ENCODE measurements at places on chromosomes 1 and 21. TPM values are rescaled to one million over a fixed set of nuclear protein-coding genes. Genes with fewer than 3 reads are reported as not detected.

ADIPOR1 gene
- 58.9 TPM for total RNA-seq

- no peak for DNase-seq
These were observed 54.7 kb downstream of the SLC66A1 start for GRCh38 chr1:19366599-19367536.

MASP2 gene
- 206 TPM for total RNA-seq

IFI44L gene
- 0.63 TPM for total RNA-seq

JTB gene
- total RNA-seq, result 97.0 TPM

- DNase-seq, result no peak
These were observed 201.8 kb upstream of the B3GALT2 start for GRCh38 chr1:193388165-193388564.

- DNase-seq, result no peak
These were observed 1.3 kb downstream of the GLRX2 start for GRCh38 chr1:193103759-193104501.

GRCh38 chr21:32189688-32190483 is 89.0 kb downstream of the MIS18A start:
- DNase-seq, result no peak

CTXND2 gene
- not detected for total RNA-seq

F3 gene
- 2.0 TPM for total RNA-seq

CAPZA1 gene
- total RNA-seq, result 32.8 TPM

DNA sequence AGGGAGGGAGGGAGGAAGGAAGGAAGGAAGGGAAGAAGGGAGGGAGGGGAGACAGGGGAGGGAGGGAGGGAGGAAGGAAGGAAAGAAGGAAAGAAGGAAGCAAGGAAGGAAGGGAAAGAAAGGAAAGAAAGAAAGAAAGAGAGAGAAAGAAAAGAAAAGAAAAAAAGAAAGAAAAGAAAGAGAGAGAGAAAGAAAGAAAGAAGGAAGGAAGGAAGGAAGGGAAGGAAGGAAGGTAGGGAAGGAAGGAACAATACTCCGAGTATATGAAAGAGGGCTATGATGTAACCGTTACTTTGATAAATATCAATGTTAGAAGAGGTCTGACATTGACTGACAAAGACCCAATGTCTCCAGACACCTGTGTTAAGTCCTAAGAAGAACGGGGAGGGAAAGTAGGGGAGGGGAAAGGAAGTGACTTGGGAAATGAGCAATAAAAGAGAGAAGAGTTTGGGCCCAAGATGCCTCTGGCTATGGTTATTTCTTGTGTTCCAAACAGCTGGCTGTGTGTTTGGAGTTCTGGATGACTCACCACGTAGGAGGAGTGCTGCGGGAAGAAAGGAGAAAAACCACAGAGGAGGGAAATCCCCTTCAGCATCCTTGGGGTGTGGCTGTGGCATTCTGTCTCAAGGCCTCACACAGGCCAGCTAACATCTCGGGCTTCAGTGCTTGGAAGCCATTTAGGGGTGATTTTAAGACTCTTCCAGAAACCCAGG is 37.0 kb upstream of the RXRG start:
- DNase-seq, result no peak

CYYR1 gene
- total RNA-seq, result 3.6 TPM

DNA sequence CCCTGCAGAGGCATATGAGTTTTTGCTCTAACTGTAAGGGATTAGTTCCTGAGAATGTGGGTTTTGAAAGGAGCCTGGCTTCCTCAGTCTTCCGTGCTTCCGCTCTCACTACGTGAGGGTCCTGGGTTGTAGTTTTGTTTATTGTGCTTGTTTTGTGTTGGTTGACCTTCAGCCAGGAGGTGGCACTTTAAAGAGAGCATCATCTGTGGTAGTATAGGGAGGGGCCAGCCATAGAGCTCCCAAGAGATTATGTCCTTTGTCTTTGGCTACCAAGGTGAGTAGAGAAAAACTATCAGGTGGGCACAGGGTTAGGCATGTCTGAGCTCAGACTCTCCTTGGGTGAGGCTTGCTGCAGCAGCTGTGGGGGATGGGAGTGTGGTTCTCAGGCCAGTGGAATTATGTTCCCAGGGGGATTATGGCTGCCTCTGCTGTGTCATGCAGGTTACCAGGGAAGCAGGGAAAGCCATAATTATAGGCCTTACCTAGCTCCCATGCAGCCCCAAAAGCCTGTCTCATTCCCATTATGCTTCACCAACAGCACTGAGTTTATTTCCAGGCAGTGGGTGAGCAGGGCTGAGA is 23.5 kb downstream of the CYP4B1 start:
- DNase-seq, result no peak

DNA sequence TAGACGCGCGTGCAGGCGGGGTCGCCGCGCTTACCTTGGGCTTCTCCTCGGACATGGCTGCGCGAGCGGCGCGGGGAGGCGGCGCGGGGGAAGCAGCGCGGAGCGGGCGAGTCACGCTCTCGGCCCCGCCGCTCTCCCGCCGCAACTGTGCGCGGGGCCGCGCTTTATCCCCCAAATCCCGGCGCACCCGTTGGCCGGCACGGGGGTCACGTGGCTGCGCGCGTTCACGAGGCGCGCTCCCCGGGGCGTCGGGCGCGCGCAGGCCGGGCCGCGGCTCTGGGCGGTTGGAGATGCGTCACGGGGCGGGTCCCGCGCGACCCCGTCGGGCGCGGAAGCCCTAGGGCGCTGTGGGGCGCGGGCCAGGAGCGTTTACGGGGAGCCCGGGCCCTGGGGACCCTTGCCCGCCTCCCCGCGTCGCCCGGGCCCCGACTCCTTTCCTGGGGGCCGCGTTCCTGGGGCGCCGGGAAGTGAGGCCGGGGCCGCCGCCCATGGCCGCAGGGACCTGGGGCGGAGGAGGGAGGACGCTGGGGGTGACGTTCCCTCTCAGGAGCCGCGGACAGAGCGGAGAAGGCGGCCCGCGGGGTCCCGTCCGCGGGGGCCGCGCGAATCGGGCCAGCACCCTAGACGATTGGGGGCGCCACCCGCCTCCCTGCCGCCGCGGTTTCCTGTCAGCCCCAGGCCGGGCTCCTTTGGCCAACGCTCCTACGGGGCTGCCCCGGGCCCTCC is at the start of gene SUMO3:
TSS of gene SUMO3 (minus strand) at position 149 of the 726 bp plus-strand sequence. CDS start at position 55, 94 bp downstream.
- DNase-seq, result peak; percentile 81

- no peak for DNase-seq
These were observed 143.2 kb upstream of the BMP8A start for GRCh38 chr1:39348278-39348677.

TBX15 gene
- 15.0 TPM for total RNA-seq

- no peak for DNase-seq
These were observed 155.0 kb downstream of the TNFSF18 start for GRCh38 chr1:172895761-172896160.

DNA sequence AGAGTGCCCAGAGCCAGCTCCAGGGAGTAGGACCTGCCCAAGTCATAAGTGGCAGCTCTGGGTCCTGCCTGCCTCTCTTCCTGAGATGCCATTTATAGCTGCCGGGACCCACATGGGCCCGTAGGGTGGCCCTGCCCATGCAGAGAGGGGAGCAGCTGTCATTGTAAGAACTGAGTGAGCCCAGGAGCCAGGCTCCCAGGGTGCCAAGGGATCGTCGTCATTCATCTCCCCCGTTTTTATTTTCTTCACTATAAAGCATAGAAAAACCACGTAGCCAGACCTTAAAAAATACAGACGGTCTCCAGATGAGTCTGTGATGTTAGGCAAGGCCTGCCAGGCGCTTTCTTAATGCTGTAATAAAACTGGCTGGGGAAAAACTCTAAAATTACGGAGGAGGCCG is 90.7 kb downstream of the IGSF21 start:
- DNase-seq, result no peak

- DNase-seq, result no peak
These were observed 47.6 kb downstream of the PEX14 start for GRCh38 chr1:10522322-10522860.

FLG2 gene
- not detected for total RNA-seq

DNA sequence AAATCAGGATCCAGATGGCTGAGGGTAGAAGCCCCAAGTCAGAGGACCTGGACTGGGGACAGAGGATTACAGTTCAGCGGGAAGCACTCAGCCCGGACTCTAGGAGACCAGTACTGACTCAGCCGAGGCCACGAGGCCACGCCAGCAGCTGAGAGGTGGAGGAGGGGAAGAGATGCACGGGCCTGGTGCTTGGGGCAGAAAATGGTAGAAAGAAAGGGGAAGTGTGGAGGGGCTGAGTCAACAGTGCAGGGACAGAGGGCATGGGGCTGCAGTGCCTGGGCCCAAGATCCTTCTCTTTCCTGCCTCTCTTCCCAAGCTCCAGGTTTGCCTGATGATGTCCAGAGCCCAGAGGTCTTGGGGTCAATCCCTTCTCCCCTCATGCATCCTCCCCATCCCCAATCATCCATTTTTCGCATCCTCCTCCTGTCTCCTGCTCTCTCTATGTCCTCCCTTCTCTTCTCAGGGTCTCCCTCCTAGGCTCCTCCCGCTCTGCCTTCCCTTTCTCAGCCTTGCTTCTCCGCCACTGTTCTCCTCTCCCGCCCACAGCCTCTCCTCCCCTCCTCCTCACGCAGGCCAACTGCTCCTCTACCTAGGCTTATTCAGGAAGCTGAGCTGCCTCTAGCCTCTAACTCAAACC is 7.7 kb downstream of the ARHGEF2 start:
- no peak for DNase-seq

- DNase-seq, result no peak
These were observed 326.8 kb downstream of the ASTN1 start for GRCh38 chr1:176837708-176838107.

SYNC gene
- total RNA-seq, result 0.45 TPM

ANKRD35 gene
- 2.4 TPM for total RNA-seq

DNA sequence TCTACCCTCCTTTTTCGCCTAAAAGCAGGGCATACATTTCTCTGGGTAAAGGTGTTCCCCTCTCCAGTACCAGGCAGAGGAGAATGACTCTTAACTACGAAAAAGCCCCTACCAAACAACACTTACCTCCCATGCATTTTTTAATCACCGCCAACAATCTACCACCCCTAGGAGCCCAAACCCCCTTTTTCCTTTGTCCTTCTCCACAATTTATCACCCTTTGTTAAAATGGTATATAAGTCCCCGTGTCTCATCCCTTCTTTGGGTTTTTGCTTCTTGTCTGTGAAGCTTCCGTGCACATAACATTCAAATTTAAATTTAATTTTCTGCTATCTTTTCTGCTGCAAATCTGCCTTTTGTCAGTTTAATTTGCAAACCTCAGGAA is 27.6 kb upstream of the COL18A1 start:
- DNase-seq, result no peak

GRCh38 chr1:232662910-232663309 is 33.0 kb upstream of the SIPA1L2 start:
- DNase-seq, result peak; percentile 73

TCHHL1 gene
- not detected for total RNA-seq

DNA sequence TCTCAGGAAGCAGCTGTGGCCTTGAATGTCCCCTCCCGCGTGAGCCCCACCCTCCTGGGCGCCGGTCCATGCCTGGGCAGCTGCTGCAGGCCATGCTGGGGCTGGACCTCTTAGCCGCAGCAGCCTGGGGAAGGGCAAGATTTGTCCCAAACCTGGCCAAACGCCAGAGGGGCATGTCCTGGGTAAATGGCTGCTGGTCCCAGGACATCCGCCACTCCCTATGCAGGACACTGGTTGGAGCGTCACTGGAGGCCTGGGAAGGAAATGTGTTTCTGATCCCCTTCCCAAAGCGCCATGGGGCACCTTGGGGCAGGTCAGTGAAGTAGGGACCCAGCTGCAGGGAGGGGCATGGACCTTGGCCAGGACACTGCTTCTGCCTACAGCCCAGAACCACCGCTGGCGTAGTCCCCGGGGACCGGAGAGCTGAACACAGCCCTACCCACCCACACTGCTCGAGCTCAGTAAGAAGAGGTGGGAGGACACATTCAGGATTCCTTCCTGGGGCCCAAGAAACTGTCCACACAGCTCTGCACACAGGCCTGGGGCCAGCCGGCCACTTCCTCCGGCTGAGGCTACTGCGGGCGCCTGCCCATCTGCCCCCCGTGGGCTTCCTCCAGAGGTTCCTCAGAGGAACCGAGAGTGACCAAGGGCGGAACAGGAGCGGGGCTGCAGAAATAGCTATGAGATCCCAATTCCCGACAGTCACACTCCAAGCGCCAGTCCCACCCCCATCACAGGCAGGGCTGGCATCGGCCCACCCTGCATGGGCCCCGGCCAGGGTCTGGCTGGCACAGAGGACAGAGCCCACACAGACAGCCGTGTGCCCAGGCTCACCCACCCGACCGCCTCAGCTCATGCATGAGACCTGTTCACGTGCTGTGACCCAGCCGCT is 10.8 kb upstream of the PLEKHG5 start:
- DNase-seq, result no peak

SLAMF9 gene
- total RNA-seq, result 0.83 TPM

GRCh38 chr1:214551436-214552173 is at the start of gene PTPN14:
Gene PTPN14, minus strand, starts transcription at chr1:214551602. Its CDS starts 86,799 bp downstream, at chr1:214464803.
- DNase-seq, result peak; percentile 62

DNA sequence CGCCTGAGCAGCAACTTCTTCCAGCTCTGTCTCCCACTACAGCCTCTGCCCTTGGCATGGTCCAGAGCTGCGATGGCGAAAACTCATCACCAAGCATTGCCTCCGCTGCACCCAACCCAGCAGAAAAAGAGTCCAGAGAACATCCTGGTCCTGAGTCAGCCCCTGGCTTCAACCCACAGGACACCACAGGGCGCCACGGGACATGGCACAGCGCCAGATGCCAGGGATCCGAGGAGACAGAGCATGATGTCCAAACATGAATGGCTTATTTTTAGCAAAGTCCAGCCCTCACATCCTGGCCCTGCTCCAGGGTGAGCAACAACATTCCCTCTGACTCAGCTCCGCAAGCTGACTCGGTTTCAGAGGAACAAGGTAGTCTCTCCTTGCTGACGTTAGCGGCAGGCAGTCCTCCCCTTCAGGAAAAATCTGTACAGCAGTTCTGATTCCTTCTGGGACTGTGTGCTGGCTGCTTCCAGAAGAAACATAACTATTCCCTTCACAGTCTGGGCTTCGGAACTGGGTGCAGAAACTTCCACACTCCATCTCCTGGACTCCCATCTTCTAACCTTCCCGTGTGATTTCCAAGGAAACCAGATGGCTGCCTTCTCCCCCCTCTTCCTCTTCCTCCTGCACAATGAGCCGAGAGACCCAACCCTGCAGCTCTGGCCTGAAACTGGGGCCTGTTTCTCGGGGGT is 131.3 kb downstream of the TOMM20 start:
- peak; percentile 99 for DNase-seq

CD1D gene
- 9.5 TPM for total RNA-seq

- no peak for DNase-seq
These were observed 13.1 kb upstream of the PRRC2C start for GRCh38 chr1:171472183-171472647.

FAM151A gene
- 78.9 TPM for total RNA-seq

GRCh38 chr1:56644064-56644918 is 823 bp upstream of the PRKAA2 start:
- no peak for DNase-seq

DNA sequence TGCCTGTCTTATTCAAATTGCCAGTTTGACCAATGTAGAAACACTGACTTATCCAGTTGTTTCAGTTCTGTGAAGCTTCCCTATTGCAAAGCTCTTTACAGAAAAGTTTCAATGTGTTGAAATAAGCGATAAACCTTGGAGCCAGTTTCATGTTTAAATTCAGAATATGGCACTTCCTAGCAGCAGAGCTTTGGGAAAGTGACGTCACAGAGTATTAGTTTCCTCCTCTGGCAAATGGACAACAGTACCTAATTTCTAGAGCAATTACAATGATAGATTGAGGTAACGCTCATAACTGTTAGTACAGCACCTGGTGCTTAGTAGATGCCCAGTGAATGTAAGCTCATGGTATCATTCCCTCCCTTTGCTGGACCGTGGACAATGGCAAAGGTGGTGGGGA is 527.5 kb upstream of the DAB1 start:
- no peak for DNase-seq
